ENCODE measurements at places on chromosomes 4 and X.
A peak's percentile ranks its signal among the peaks of the same experiment; 100 is the strongest.

DNA sequence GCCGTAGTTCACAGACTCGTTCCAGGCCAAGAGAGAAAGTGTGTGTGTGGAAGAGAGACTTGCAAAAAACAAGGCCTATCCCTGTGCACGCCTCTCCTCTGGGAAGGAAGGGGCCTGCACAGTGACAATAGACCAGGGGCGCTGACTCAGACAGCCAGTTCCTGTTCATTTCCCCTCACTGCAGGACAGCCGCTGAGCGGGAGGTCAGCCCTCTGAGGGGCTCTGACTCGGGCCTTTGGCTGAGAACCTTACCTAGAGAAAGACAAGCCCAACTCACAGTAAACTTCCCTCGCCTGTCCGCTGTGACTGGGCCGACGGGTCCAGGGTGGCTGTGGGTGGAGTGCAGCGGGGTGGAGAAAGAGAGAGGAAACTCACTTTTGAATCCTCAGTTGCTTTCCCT is 52.1 kb downstream of the RTL5 start:
- DNase-seq, result no peak

GRCh38 chrX:52933976-52934703 is 24.2 kb downstream of the FAM156A start:
- DNase-seq, result peak; percentile 34

DNA sequence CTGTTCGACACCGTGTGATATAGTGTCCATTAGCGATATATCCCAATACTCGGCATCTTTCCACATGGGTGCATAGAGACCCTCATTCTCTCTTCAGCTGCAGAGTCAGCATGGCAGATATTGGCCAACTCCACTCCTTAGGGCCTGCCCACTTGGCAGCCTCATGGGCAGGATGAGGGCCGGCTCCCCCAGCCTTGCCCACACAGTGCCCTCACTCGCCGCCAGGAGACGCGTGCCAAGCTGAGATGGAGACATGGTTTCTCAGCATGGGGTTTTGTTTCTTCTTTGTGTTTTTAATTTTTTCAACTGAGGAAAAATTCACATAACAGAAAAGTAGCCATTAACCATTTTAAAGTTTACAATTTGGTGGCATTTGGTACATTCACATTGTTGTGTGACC is 5.3 kb upstream of the PLXNA3 start:
- DNase-seq, result no peak

DNA sequence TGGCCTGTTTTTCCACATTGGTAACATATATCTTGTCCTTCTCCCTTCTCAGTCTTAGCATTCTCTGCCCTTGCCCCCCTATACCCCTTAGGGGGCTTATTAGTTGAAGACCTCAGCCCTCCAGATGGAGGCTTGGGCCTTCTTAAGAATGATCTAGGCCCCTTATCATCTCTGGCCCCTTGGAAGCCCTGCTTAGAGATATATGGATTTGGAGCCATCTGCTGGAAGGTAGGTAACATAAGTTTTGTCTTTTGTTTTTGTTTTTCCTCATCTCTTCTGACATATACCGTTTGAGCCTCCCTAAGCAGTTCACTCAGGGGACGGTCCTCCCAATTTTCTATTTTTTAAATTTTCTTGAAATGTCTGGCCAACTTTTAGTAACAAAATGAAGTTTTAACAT is 48.3 kb upstream of the NAP1L2 start:
- no peak for DNase-seq

DNA sequence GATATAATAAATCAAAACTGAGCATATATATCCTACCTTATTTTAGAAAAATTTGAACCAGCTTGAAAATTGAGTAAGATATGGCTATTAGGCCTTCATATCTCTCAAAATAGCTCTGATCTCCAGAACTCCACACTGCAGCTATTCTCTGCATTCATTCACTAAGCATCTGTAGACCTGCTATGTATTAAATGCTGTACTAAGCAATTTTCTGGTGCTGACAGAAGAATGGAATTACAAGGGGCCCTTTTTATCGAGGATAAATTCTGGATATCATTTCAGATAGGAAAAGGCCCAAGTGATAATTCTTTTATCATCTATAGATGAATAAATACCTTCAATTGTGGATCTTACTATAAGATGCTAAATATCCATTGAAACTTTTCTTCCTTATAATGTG is 1.9 kb downstream of the THAP6 start:
- DNase-seq, result no peak

DNA sequence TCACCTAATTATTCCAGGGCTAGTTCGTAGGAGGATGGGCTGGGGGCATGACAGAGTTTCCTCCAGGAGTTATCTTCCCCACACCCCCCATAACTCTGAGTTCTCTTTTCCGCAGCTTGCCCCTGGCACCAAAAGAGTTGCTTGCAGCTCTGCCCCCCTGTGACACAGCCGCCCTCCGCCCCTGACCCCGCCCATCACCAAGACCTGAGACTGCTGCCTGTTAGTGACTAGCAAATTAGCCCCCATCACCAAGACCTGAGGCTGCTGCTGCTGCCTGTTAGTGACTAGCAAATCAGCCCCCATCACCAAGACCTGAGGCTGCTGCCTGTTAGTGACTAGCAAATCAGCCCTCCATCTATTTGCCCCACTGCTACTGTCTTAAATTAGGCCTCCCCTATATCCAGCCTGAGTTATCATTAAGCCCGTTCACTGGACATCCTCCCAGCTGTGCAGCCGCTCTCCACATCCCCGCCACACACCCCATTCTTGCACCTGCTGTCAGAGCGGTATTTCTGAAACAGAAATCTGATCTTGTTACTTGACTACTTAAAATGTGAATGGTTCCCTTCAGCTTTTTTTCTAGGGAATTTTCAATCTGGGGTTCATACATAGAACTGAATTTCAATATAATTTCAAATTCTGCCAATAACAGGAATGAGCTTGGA is 1.5 kb upstream of the PAPSS1 start:
- no peak for DNase-seq

DNA sequence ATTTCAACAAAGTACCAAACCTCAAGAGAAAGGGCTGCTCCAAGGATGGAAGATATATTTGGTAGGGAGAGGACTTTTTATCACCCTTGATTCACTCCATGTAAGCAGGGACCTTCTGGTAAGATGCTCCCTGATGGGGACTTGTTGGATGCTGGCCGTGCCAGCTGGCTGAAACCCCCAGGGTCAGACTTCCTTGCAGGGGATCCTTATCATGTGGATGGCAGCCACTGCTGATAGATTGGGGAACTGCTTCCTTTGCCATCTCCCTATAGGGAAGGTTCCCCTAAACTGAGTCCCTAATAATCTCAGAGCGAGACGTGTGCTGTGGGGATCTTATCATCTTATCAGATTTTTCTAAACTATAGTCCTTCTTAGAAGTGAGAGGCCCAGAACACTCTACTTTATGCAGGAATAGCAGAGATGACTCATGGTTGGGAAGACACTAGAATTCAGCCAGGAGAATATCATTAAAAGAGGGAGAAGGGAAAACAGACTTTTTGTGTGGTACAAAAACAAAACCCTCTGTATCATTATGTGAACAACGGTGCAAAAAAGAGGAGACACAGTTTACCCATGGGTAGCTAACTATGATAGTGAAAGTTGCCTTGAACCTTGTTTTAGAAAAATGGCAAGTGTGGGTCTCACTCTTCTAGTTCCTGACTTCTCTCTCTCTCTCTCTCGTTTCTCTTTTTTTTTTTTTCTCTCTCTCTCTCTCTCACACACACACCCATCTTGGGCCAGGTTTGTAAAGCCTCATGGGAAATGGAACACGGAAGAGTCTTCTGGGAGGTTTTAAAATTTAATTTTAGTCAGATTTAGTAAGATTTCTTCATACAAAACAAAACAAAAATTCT is 16.1 kb downstream of the RHOH start:
- DNase-seq, result no peak

DNA sequence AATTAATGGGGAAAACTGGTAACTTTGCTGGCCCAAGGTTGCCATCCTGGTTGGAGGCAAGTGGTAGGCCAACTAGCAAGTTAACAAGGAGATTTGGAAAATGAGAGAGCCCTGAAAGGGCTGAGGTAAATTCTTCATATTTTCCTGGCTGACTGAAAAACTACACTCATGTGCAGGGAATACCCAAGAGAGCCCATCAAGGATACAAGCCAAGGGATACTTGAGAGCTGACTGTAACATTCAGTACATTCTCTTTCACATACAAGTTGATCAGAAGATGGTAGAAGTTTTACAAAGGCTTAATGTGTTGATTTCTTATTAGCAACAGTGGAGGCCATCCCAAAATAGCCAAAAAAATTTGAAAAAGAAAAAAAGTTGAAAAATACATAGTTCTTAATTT is 33.3 kb downstream of the IL2 start:
- no peak for DNase-seq

DNA sequence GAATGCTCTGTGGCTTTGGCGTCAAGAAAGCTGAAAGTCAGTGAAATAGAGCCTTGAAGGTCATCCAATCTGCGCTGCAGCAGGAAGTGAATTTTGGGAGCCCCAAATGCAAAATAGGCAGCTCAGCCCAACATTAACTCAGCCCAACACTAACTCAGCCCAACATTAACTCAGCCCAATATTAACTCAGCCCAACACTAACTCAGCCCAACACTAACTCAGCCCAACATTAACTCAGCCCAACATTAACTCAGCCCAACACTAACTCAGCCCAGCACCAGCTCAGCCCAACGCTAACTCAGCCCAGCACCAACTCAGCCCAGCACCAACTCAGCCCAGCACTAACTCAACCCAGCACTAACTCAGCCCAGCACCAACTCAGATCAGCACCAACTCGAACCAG is 71.5 kb downstream of the SORBS2 start:
- no peak for DNase-seq

- no peak for DNase-seq
Observed at GRCh38 chr4:8364141-8364540, 76.4 kb downstream of the ACOX3 start.

DNA sequence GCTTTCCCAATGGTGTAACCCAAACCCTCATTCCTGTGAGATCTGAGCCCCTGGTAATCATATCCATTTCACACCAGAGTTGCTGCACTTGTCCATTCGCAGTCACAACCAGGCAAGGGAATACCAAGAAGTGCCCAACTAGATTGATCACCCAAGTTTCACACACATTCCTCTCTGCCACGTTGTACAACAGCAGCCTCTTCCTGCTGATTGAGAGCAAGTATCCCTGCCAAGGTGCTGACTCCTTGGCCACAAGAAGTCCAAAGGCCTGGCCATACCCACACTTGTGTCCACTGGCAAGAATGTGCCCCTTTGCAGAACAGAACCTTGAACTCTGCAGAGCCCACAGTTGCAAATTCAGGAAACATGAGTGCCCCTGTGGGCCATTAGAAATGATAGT is 6.5 kb upstream of the ACOT9 start:
- DNase-seq, result no peak

DNA sequence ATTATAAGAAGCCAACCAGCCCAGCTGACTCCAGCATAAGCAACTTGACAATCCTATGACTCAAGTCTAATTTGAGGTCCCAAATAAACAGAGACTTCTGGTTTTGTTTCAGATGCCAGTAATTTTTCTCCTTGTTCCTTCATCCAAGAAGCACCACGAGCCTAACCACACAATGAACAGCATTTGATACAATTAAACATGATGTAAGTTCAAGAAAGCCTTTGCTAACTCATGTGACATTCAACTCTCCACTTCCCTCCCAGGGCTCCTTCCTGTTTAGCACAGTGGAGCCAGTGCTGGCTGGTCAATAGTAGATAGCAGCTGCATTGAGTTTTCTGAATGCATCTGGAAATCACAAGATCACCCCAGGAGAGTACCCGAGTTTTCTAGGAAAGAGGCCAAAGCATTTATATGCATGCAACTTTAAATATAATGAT is 206.3 kb downstream of the ARHGAP24 start:
- DNase-seq, result no peak

GRCh38 chrX:17679820-17680219 is 57.5 kb upstream of the SCML1 start:
- no peak for DNase-seq

DNA sequence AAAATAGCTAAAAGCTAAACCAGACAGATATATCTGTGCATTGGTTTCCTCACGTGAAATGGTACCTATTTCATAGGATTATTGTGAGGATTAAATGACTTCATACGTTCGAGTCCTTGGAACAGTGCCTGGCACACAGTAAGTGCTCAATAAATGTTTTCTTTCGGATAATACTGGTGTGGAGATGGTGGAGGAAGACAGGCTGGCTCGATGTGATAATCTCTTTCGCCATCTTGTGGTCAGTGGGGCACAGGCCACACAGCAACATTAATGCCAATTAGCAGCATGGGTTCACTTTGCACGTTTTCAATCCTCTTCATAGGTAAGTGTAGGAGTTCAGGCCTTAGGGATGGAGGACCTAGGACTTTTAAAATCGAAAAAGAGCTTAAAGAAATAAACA is 9.3 kb downstream of the PAGE4 start:
- DNase-seq, result peak; percentile 4

DNA sequence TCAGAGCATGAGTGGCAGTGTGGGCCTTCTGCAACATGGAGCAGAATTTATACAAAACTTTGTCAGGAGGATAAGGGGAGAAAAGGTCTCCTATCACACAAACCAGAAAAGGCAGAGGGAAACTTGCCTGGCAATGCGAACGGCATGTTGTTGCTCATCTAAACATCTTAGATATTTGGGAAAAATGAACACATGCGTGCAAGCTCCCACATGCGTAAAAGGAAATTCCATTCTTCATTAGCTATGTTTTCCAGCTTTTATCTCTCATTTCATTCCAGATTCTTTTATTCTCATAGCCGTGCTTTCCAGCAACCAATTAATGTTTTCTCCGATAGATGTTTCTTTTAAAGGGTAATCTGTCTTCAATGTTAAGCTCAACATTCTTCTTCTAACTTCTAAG is 31.3 kb upstream of the GBA3 start:
- no peak for DNase-seq

- DNase-seq, result peak; percentile 4
Observed at GRCh38 chrX:139112432-139112831, 400.9 kb upstream of the FGF13 start.

GRCh38 chr4:176198316-176198903 is 3.0 kb upstream of the SPATA4 start:
- no peak for DNase-seq

DNA sequence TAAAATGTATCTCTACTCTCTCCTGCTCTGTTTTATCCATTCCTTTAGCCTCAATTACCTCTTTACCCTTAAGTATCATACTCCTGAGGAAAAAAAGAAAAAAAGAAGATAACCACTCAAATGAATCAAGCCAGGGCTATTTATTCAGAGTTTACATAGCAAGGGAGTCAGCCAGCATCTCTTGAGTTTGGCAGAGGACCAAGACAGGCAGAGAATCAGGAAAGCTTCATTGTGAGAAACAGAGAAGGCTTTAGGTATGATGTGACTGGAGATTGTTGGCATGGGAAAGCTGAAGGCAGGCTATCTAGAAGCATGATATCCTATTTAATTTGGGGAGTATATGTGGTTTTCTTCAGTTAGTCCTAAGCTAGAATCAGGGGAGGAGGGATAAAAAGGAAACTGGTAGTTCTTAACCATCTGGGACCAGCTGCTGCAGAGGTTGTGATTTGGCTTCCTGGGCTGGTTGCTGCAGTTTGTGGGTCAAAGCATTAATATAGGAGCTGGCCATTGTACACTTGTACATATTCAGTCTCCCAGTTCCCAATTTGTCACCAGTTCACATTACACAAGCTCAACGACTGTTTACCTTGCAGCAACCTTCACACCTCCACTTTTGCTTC is 11.2 kb downstream of the APELA start:
- DNase-seq, result no peak

GRCh38 chr4:146098978-146099377 is 76.5 kb upstream of the LSM6 start:
- DNase-seq, result no peak
